ENCODE measurements at places on chromosomes 6 and 20.

DNA sequence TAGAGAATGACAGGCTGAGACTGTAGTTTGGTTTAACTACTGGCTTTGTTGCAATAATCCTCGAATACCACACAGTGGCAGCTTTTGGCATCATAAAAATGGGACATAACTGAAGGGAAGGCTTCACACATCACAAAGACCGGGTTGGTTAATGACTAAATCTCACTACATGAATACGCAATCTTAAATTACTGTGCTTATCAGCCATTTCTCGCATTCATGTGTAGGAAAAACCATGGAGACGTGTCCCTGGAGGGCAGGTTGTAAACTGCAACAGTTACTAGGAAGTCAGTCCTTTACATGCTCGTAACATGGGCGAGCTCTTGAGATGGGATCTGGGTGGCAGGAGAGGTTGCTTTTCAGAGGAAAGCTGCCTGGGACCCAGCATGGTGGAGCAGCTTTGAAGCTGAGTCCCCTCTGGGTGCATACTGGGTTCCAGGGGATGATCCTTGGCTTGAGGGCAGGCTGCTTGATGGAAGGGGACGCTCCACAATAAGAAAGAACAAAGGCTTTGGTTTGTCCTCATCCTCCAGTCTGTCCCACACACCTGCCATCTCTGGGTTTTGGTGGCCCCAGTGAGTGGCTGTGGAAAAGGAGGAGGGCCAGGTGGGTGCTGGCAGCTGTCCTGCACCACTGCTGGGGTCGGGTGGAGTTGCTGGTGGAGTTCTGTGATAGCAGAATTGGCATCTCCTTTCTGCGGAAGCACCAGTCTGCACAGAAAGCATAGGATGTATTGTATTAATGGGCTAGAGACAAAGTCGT lies 2.1 kb downstream of the RPS21 start:
- DNase-seq, result no peak

- no peak for DNase-seq
These were observed 6.5 kb upstream of the GPR31 start for GRCh38 chr6:167164261-167164660.

DNA sequence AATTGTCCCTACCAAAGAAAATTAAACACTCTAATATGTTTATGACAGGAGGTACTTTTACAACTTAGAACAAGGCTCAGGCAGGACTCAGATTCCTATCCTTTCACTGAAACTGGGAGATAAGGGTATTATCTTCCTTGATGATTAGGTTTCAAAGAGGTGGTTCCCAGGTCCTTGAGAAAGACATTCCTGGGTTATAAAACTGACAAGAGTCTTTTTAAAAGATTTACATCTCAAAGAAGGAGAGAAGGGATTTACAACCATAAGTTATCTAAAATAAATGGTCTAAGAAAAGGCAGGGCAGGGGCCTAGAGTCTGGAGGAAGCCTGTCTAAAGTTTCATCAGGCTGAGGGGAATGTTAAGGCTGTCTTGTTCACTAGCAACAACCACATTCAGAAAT lies 1492.5 kb downstream of the HACE1 start:
- DNase-seq, result no peak

DNA sequence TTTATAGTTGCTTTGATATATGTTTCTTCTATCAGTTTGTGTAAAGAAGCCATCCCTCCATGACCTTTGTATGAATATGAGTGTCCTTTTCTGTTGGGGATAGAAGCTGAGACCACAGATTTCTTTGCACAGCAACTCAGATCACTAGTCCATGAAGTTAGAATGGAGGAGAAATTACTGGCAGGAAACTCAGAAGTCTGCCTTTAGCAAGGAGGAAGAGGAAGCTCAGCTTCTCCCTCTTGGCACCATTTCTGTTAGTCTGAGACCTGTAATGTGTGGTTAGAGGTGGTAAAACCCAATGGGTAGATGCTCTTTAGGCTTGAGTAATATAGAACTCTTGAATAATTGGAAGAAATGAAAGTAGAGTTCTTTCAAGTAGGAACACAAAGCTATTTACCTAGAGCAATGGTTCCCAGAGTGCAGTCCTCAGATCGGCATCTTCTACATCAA lies 995.3 kb upstream of the FLRT3 start:
- DNase-seq, result no peak

- DNase-seq, result no peak
These were observed 14.1 kb downstream of the SNX14 start for GRCh38 chr6:85579581-85579980.

DNA sequence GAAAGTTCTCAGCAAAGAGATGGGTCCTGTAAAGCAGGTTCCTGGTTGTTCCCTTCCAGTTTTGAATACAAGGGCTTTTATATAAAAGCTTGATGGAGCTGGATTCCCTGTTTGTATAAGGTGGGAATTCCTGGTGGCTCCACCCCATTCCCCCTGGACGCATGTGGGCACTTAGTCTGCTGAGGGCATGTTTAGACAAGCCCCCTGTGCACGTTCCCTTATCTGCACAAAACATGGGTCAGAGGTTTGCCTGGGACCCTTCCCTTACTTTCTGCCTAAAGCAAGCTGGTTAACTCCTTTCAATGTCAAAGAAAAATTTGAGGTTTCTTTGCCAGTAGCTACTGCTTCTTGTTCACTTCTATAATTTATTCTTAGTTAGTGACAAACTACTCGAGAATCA lies 181.1 kb downstream of the BCKDHB start:
- DNase-seq, result no peak

DNA sequence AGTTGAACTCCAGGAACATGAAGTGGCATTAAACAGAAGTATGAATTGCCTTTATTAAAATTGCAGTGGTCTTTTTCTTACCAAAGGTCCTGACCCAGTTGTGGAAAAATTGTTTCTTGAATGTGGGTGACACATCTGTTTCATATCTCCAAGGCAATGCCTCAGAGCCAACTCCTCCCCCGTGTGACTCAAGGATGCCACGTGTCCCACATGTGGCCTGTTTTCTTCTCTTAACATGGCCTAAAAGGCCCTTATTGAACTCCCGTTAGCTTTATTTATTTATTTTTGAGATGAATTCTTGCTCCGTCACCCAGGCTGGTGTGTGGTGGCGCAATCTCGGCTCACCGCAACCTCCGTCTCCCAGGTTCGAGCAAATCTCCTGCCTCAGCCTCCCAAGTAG lies 128.4 kb upstream of the ESR1 start:
- DNase-seq, result no peak

All from stimulated activated CD4-positive, alpha-beta T cell treated with anti-CD3 and anti-CD28 coated beads, TNF-alpha, amount 100 ng/mL, for 1 hour (primary cell).